ENCODE measurements at places on chromosomes 5 and 9.

- DNase-seq = no peak
Measured at GRCh38 chr9:105168870-105169319, 75.6 kb upstream of the SLC44A1 start.

DNA sequence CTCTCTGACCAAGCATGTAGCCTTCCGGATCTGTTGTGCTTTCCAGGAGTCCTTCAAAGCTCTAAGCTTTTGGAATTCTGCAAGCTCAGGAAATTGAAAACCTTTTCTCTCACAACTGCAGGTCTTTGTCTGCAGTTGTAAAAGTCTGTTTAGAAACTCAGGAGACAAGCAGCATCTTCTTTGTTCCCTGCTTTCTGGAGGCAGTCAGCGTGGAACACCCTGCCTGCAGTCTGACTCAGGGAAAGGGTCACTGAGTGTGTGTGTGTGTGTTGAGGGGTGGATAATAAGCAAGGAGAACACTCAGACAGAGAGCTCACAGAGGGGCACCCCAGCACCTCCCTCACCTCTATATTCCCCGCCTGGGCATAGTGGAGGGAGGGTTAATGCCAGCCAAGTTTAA is 29.1 kb downstream of the KCNIP1 start:
- no peak for DNase-seq

DNA sequence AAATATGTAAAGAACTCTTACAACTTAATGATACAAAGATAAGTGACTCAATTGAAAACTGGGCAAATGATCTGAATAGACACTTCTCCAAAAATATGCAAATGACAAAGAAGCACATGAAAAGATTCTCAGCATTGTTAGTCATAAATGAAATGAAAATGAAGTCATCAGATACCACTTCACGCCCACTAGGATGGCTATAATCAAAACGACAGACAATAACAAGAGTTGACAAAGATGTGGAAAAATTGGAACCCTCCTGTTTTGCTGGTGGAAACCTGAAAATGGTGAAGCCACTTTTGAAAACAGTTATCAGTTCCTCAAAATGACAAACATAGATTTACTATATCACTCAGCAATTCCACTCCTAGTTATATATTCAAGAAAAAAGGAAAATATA is 7.9 kb upstream of the SYK start:
- no peak for DNase-seq

GRCh38 chr5:3033033-3033755 is 281.7 kb upstream of the IRX2 start:
- no peak for DNase-seq

Data from activated T-helper 1 cell treated with anti-CD3 and anti-CD28 coated beads, Interleukin-2, amount 50 U/mL, for 16 hours (primary cell).